ENCODE measurements at places on chromosomes 5 and 9.
A peak's percentile ranks its signal among the peaks of the same experiment; 100 is the strongest.

- DNase-seq = no peak
Observed at GRCh38 chr9:89881431-89881830, 276.6 kb downstream of the GADD45G start.

DNA sequence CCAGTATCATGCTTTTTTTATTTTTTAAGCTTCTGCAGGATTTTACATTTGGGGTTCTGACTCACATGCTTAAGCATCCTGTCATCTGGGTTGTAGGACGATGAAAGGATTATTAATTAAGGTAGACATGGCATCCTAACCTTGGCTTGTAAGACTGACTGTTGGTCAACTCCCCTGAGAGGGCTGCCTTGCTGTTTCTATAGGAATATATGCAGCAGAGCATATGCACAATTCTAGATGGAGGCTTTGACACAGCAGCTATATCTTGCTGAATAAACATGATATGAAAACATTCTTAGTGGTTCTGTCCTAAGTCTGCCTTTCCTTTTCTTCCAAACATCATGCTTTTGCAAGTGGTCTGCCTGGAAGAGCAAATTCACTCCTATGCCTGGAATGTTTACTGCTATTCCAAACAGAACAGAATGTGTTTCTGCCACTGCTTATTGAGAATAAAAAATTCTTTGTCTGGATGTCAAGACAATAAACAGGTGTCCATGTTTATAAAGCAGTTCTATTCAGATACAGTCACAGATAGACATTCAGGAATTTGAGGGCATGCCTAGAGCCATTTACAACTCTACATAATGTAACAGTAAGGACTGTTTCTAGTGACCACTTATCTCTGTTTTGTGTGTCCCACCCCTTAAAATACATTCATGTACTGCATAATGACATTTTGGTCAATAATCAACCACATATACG is 166.2 kb upstream of the PPP2R2B start:
- DNase-seq = no peak

GRCh38 chr9:73026375-73026774 is 73.5 kb upstream of the ALDH1A1 start:
- DNase-seq = no peak

- DNase-seq = no peak
Observed at GRCh38 chr9:12930906-12931305, 156.1 kb downstream of the LURAP1L start.

DNA sequence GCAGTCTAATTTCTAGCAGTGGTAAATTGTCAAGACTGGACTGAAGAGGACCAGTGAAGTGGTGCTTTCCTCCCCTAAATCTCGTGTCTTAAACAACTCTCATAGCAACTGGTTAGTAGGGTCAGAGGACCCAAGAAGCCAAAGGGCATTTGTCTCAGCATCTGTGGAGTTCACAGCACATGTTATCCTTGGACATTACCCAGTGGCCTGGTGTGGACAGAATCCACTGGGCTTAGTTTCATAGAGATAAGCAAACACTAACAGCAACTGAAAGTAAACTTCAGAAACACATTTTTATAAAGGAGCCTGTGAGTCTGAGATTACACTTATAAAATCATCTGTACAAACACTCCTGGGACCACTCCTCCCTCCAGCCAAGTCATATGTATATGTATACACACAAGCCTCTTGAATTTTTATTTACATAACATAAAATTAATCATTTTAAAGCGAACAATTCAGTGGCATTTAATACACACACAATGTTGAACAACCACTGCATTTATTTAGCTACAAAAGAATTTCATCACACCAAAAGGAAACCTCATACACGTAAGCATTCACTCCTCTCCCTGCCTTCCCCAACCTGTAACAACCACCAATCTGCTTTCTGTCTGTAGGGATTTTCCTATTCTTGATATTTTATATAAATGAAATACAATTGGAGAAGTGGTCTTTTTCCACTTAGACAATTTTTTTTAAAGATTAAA is 457.8 kb downstream of the RASEF start:
- no peak for DNase-seq

GRCh38 chr9:81227507-81228245 is 461.7 kb downstream of the TLE1 start:
- DNase-seq = no peak

GRCh38 chr9:136734837-136735496 is 7.8 kb downstream of the LCN10 start:
- DNase-seq = no peak

GRCh38 chr9:38213631-38214299 is 144.7 kb upstream of the SHB start:
- DNase-seq = no peak

- DNase-seq = no peak
Observed at GRCh38 chr5:107436201-107436600, 234.5 kb downstream of the EFNA5 start.

GRCh38 chr5:168653626-168654025 is 74.5 kb upstream of the PANK3 start:
- DNase-seq = no peak

DNA sequence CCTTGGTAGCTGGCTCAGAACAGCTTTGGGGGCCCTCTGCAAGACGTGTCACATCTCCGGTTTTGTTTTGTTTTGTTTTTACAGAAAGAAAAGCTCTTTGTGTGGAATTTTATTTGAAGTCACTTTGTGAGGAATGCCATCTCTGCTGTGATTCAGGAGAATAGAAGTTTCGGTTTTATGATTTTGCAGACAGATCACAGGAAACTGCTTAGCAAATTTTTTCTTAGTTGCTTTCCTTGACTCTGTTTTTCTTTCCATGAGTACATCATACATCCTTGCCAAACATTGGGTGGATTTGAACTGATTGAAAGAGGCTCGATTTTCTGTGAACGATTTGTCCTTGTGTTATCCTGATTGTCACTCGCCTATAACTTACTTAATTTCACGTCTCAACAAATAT is 5.1 kb downstream of the SEMA5A start:
- DNase-seq = no peak

GRCh38 chr5:149257889-149258705 is 13.6 kb upstream of the AFAP1L1 start:
- DNase-seq = no peak

- no peak for DNase-seq
Observed at GRCh38 chr5:73693573-73694061, 67.6 kb downstream of the ARHGEF28 start.

DNA sequence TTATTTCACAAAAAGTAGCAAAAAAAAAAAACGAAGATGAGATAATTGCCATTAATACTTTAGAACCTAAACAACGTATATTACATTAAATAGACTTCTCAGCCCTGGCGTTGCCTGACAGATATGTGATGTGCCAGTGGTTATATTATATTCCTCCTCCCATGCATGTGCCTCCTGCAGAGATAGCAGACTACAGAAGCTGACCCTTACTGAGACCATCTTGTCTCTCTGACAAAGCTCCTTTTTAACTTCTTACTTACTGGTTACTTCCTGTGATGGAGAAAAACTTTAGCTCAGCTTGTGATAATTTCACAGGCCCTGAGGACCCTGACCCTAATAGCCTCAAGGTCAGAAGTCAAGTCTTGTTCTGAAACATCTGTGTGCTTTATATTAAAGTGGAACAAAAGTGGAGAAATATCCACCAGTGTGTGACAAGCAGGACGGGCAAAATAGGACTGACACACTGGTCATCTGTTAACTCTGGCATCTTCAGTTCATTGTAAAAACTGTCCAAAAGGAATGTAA is 80.6 kb upstream of the POU5F2 start:
- no peak for DNase-seq

DNA sequence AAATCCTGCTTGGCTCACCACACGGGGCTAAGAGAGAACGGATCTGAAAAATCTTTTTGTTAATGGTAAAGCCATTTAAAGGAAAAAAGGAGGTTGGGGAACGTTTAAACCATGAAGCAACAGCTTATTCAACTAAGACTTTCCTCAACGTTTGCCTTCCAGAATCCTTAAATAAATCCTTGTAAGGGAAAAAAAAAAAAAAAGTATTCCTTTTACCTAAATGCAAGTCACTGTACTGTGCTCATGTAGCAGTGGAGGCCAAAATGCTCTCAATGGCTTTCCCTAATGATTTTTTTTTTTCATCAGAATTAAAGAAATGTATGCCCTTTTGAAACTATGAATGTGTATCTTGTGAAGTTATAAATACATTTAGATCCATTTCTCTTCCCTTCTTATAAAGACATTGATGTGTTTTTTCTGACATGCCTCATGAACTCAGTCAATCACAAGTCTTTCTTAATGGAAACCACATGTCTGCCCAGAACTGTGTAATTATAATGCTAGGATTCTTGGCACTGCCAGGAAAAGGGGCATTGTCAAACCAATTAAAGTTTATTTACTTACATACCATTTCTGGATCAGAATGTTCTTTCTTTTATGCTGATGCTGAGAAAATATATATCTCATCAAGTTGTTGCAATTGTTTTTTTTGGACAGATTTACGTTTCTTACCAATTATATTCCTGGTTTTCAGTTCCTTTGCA is 107.5 kb downstream of the EBF1 start:
- DNase-seq = peak; percentile 66

- no peak for DNase-seq
Observed at GRCh38 chr5:42483472-42484154, 60.4 kb downstream of the GHR start.

DNA sequence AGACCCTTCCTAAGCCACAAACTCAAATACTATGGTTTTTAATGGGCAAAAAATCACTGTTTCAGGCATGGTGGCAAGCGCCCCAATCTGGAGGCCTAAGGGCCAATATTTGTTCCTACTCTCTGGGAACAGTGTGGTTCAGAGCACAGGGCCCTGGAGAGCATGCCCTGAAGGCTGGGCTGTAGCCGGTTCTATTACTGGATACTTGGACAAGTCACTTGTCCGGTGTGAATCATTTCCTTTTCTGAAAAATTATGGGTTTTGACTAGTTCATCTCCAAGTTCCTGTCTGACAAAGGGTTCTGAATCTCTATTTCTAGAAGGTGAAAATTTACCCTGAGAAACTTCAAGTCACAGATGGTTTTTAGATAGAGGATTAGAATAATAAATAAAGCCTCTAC is 75.0 kb downstream of the OTULIN start:
- no peak for DNase-seq

GRCh38 chr9:137689745-137690529 is 71.1 kb downstream of the EHMT1 start:
- no peak for DNase-seq

DNA sequence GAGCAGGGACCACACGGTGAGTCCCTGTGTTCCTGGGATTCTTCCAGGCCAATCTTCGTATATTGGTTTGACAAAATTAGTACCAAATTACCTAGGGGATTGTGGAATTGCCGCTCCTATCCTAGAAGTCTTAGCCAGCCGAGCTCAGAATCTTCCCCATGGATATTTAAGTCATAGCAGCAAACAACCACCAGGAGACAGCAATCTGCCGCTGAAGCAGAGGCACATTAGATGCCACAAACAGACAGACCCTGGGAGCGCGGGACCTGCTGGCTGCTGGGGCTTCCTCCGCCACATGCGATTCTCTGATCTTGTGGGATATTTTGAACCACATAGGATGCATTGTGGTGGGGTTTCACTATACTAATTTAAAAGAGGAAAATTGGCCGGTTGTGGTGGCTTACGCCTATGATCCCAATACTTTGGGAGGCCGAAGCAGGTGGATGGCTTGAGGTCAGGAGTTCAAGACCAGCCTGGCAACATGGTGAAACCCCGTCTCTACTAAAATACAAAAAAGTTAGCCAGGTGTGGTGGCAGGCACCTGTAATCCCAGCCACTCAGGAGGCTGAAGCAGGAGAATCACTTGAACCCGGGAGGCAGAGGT is 31.7 kb upstream of the ZBTB43 start:
- DNase-seq = no peak

GRCh38 chr5:67257077-67257476 is 60.5 kb upstream of the CD180 start:
- no peak for DNase-seq

GRCh38 chr9:114157516-114158176 is 2.3 kb downstream of the COL27A1 start:
- DNase-seq = no peak

GRCh38 chr9:2526071-2526828 is 95.3 kb upstream of the VLDLR start:
- no peak for DNase-seq

GRCh38 chr9:26975728-26976707 is 19.8 kb downstream of the IFT74 start:
- peak; percentile 36 for DNase-seq

DNA sequence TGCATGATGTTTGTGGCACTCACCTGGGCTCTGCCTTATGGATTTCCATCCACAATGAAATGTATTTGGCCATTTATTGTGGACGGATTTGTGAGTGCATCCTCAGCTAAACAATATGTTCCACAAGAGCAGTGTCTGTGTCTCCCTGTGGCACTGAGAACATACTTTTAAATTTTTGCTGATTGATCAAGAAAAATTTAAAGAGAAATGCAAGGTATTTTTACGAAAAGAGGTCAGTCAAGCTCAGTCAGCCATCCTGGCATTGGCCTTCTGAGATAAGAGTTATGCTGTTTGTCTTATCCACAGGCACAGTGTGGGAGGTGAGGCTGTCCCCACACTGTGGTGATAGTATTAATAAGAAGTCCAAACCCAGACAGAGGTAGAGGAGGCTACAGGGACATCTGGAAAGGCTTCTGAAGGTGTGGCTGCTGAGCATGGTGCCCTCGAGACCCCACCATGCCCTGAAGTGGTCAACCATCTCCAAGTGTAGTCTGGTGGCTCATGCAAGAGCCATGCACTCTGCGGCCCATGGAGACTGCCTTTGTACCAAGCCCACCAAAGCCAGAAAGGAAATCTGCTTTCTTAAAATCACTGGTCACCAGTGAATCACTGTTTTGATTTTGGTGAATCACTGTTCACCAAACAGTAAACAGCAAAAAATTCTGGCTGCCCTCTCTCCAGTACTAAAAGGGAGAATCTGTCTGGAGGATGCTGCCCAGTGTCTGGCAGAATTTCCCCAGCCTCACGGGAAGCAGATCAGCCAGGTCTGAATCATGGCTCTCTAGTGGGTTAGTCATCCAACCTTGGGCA is 28.8 kb downstream of the SPOCK1 start:
- no peak for DNase-seq

GRCh38 chr9:17246770-17247169 is 111.9 kb downstream of the CNTLN start:
- DNase-seq = no peak

- DNase-seq = no peak
Observed at GRCh38 chr9:87076825-87077224, 129.5 kb upstream of the GAS1 start.

GRCh38 chr5:158398360-158399201 is 539.6 kb upstream of the CLINT1 start:
- DNase-seq = no peak

DNA sequence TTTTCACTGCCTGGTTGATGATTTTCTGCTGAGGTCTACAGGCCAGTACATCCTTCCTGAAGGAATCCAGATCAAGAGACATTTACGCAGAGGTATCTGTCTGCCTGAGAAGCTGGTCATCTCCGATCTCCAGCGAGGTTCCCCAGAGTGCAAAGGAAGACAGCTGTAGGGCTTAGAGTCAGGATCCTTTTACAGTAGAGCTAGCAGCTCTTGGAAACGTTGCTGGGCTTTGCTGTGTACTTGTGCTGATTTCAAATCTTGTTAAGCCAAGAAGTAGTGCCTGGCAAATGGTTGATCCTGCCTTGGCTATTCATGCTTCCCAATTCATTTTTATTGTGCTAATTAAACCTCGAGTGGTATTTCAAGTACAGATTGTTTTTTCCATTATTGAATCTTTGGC is 48.9 kb downstream of the NTRK2 start:
- peak; percentile 82 for DNase-seq
